ENCODE measurements at places on chromosomes 1 and 21.

- DNase-seq = no peak
Observed at GRCh38 chr1:85484716-85485115, 19.8 kb upstream of the DDAH1 start.

DNA sequence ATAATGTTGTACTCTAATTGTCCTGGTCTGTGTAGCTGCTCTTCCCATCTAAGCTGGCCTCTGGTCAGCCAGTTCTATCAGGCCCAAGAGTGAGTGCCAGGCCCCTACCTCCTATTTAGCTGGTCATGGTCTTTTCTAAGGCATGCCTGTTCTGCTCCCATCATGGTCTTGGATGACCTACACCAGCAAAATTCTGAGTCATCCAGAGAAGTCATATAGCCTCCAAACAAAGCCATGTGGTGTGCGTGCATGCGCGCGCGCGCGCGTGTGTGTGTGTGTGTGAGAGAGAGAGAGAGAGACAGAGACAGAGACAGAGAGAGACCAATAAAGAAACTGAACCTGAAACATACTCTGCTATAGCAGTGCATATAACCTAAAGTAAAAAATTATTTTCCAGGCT lies 254.4 kb downstream of the BRINP2 start:
- no peak for DNase-seq

GRCh38 chr1:110615548-110616130 lies 9.5 kb upstream of the KCNA2 start:
- DNase-seq = no peak

DNA sequence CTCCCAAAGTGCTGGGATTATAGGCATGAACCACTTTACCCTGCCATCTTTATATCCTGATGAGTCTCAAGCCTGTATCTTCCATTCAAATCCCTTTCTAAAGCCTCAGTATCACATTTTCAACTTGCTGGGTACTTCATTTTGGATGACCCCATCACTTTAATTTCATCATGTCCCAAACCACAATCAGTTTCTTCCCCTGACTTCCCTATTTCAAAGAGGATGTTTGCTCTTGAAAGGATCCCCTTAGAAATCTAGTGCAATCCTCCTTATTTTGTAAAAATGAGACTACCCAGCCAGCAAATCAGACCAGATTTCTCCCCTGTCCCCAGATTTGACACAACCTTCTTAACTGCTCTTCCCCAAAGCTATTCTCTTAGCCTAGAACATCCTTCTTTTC lies 7.0 kb upstream of the TRIT1 start:
- DNase-seq = no peak

DNA sequence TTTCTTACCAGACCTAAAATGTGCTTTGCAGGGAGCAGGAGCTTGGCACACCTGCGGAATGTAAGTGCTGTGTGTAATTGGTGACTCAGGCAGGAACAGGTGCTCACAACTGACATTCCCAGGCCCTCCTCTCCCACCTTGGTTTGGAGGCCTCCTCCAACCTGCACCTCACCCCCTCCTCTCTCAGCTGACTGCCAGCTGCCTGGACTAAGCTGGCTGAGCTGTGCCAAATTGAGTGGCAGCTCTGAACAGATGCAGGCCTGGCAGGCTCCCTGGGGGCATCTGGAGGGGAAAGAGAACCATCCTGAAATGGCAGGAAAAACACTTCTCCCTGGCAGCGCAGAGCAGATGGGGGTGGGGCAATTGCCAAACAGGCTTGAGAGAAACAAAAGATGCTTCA lies 91.7 kb upstream of the PGBD5 start:
- no peak for DNase-seq

GRCh38 chr1:209609791-209610630 lies 26.5 kb downstream of the CAMK1G start:
- DNase-seq = no peak

- no peak for DNase-seq
Observed at GRCh38 chr1:86933562-86934377, 19.3 kb downstream of the HS2ST1 start.
